A549 treated with DMSO at 1 μM for 4 hours (cell line): ENCODE measurements at places on chromosomes 4 and X. TPM values are rescaled to one million over a fixed set of nuclear protein-coding genes. Genes with fewer than 3 reads are reported as not detected.

CRLF2 gene
- 1.4 to 1.8 TPM (median 1.8 TPM) in 5 replicates for total RNA-seq

TRIM75 gene
- not detected in 5 replicates for total RNA-seq

RNF175 gene
- total RNA-seq = not detected in 5 replicates

ELMOD2 gene
- 8.4 to 12.7 TPM (median 11.5 TPM) in 5 replicates for total RNA-seq

C4orf54 gene
- total RNA-seq = not detected in 5 replicates

TMPRSS11A gene
- total RNA-seq = not detected in 5 replicates

SMPX gene
- total RNA-seq = not detected in 5 replicates

ADAM29 gene
- not detected in 5 replicates for total RNA-seq

SUV39H1 gene
- total RNA-seq = 21.1 to 23.8 TPM (median 21.9 TPM) in 5 replicates
